ENCODE measurements at places on chromosomes 5 and 9. TPM values are rescaled to one million over a fixed set of nuclear protein-coding genes. Genes with fewer than 3 reads are reported as not detected.

Gene CATSPER3
- 0.12 TPM for total RNA-seq

Gene LECT2
- total RNA-seq: not detected

Gene ROR2
- 18.7 TPM for total RNA-seq

Gene GPRIN1
- total RNA-seq: 9.8 TPM

Gene PCDHGB2
- total RNA-seq: 1.2 TPM
